ENCODE measurements at places on chromosomes 7 and 10.

DNA sequence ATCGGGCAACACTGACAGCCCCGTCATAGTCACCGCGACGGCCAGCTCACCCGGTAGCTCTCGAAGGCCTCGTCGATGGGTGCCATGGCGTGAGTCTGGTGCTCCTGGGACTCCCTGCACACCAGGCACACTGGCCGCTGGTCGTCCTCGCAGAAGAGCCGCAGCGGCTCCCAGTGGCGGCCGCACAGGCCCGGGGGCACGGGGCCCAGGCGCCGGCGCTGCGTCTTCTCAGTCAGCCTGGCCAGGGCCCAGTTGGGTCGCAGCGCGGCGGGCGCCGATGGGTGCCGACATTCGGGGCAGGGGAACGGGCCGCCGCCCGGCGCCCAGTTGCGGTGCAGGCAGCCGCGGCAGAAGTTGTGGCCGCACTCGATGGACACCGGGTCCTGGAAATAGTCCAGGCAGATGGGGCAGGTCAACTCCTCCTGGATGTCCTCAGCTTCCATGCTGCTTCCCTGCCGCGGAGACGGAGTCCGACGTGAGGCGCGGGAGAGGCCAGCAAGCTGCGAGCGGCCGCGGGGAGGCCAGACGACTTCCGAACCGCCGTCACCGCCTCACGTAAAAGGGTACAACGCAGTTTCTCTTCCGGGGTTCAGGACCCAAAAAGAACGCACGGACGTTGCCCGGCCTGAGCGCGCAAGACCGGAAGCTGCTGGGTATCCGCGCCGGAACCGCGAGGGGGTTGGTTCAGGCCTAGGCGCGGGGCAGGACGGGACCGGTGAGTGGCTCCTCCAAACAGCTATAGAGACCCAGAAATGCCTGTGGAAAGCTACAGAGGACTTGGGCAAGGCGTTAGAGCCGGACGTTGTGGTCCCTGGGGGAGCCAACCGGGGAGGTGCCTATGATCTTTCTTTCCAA lies at the start of gene TRIM4:
TRIM4 (minus strand) TSS at position 572 of the 855 bp plus-strand sequence; CDS start at position 443, 129 bp downstream.
- DNase-seq, result peak; percentile 83

GRCh38 chr10:61779950-61780659 lies 117.4 kb downstream of the CABCOCO1 start:
- DNase-seq, result no peak

- no peak for DNase-seq
Observed at GRCh38 chr10:15137636-15138035, 30.9 kb downstream of the NMT2 start.

DNA sequence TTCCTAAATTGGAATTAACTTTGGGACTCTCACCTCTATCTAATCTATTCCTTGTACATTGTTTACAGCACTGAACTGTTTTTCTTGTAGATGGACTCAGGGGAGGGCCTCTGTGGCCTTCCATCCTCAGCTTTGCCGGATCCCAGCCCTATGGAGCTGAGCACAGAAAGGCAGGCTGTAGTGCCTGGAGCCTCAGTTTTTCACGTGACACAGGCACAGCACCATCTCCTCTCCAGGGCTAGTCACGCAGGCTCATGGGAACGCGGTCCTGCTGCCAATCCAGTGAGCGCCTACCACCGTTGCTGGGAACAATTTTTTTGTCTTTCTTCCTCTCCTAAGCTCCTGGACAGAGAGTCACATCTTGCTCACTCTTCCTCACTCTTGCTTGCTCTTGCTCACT lies 75.6 kb upstream of the DDC start:
- DNase-seq, result no peak

GRCh38 chr7:164882-165660 lies 27.3 kb upstream of the FAM20C start:
- no peak for DNase-seq

- DNase-seq, result no peak
Observed at GRCh38 chr7:28483908-28484605, 71.7 kb downstream of the CREB5 start.

GRCh38 chr10:110643653-110644597 lies at the start of gene RBM20:
TSS of gene RBM20 (plus strand) at chr10:110644336. CDS start at chr10:110644455, 119 bp downstream.
- DNase-seq, result no peak

DNA sequence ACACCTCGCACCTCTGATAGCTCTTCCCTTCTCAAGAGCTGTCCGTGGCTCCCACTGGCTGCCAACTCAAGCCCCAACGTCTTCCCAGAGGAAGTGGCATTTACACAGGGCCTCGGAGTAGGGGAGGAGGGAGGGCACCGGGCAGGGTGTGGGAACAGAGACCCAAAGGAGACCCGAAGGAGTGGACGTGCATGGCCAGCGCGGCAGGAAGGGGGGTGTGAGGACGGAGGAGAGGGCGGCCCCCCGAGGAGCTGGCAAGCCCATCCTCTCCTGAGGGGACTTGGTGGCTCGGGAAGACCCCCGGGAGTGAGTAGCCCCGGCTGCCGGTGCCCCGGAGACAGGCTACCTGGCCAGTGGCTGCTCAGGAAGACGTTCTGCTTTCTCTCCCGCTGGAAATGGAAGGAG lies 85.9 kb downstream of the FOXL3 start:
- DNase-seq, result no peak

DNA sequence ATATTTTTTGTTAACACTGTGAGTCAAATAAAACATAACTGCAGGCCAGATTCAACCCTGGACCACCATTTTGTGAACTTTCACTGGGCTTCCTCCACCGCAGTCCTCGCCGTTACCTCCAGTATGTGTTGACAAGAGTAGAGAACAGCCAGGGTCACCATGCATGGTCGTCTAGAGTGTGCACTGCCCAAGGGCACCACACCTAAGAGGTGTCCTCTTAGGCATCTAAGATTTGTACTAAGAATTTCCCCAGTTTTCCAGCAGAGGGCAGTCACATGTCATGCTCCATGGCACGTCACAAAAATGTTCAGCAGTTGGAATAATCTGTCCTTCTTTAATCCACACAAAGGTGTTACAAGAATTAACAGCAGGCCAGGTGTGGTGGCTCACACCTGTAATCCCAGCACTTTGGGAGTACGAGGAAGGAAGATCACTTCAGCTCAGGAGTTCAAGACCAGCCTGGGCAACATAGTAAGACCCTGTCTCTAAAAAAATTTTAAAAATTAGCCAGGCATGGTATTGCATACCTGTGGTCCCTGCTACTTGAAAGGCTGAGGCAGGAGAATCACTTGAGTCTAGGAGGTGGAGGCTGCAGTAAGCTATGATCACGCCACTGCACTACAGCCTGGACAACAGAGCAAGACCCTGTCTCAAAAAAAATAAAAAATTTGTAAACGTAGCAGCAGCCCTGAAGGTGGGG lies 71.2 kb upstream of the FOXK1 start:
- no peak for DNase-seq

DNA sequence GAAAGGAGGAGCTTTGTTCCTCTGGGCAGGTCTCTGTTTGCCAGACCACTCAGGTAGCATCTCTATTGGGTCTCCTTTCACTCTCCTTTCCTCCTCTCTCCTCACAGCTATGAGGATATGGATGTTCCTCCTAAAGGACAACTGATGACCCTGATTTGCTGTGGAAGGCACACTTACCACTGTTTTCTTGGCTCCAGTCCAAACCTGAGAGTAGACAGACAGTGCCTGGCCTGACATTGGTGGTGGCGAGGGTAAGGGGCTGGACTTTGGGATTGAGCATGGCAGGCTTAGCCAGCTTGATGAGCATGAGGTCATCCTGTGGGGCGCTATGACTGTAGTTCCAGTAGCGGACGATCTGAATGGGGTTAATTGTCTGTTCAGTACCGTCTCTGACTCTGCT lies 3.6 kb downstream of the PRSS37 start:
- DNase-seq, result no peak

GRCh38 chr7:92680442-92680841 lies 90.3 kb upstream of the FAM133B start:
- no peak for DNase-seq

GRCh38 chr7:110938165-110938564 lies 152.8 kb upstream of the LRRN3 start:
- DNase-seq, result no peak

- DNase-seq, result no peak
Observed at GRCh38 chr10:73332379-73332778, 26.3 kb downstream of the CFAP70 start.

GRCh38 chr10:86289577-86289868 lies 77.1 kb downstream of the GRID1 start:
- no peak for DNase-seq

DNA sequence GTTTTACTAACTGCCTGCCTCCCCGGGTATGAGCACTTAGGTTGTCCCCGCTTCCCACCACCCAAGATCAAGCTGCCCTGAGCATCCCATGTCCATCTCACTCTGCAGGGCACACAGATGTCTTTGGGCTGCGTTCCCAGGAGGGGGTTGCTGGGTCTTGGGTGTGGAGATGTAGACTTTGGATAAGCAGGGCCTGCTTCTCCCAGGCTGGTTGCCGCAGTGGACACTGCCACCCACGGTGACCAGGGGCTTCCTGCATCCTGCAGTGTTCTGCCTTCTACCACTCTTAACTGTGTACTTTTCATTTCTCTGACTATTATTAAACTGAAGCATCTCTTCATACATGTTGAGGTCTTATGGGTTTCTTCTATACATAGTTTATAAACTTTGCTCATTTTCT lies 70.0 kb downstream of the DOCK1 start:
- DNase-seq, result no peak

- peak; percentile 46 for DNase-seq
Observed at GRCh38 chr10:88582806-88583583, at the start of gene RNLS. TSS of gene RNLS (minus strand) at chr10:88583318.

DNA sequence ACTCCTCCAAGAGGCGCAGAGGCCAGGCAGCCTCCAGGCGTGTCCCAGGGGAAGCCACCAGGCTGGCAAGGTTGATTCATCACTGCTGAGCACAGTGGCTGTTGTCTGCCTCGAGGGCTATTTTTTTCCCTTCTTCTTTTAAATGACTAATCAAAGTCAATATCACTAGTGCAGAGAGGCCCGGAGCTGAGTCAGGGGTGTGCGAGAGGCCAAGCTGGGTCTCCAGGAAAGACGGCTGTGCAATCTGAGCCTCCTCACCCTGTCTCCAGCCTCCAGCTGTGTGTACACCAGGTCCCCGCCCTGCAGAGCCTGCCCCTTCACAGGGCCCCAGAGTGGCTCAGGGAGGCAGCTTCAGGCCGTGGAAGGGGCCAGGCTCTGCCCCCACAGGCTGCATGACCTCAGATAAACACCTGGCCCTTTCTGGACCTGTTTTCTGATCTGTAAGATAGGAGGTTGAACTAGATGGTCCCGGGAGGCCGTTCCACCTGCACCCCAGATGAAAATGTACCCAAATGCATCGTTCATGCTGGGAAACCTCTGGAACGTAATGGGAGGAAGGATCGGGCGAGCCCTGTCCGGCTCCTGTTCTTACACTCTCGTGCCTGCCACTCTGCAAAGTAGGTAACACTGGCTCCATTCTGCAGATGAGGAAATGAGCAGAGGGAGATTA lies 3.7 kb downstream of the STX1A start:
- DNase-seq, result peak; percentile 22

DNA sequence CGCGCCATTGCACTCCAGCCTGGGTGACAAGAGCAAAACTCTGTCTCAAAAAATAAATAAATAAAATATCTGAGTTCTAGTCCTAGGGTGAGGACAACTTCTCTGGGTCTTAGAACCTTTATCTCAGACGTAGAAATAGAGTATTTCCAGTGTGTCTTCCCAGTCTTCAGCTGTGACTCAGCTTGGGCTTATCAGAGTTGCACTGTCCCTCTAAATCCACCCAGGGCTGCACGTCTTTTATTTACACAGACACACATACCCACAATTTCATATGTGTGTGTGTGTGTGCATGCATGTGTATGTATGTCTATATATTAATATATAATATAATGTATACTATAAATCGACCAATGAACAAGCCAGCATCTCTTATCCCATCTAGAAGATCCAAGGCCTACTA lies 13.0 kb upstream of the PDIA4 start:
- DNase-seq, result no peak

- DNase-seq, result no peak
Observed at GRCh38 chr7:2616387-2617324, 15.1 kb upstream of the TTYH3 start.

- DNase-seq, result no peak
Observed at GRCh38 chr7:158779061-158780000, 50.0 kb downstream of the ESYT2 start.

- no peak for DNase-seq
Observed at GRCh38 chr7:70539617-70540016, 592.3 kb upstream of the GALNT17 start.

DNA sequence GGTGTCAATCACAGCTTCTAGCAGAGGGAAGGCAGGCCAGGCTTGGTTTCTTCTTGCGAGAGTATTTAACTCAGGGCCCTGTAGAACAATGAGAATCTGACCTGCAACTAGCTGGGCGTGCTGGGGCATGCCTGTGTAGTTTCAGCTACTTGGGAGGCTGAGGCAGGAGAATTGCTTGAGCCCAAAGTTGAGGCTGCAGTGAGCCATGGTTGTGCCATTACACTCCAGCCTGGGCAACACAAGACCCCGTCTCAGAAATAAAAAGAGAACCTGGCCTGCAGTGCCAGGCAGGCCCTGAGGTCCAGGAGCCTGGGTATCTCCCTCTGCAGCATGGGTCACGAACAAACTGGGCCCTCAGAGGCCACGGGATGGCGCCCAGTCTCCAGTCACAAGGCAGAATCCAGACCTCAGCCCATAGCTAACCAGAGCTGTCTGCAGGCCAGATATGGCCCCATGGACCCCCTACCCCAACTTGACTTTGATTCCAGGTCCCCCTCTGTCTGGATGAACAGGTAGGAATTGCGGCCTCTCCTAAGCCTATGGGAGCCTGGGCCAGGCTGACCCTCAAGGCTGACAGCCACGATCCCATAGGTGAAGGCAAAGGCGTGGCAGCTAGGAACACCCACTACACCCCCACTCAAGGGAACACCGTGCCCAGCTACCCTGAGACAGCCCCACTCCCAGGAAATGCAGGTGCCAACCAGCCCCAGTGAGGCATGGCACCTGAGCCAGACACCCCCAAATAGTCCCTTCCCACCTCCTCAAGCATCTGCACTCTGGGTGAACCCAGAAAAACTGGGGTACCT lies 102.7 kb upstream of the TNRC18 start:
- DNase-seq, result no peak

DNA sequence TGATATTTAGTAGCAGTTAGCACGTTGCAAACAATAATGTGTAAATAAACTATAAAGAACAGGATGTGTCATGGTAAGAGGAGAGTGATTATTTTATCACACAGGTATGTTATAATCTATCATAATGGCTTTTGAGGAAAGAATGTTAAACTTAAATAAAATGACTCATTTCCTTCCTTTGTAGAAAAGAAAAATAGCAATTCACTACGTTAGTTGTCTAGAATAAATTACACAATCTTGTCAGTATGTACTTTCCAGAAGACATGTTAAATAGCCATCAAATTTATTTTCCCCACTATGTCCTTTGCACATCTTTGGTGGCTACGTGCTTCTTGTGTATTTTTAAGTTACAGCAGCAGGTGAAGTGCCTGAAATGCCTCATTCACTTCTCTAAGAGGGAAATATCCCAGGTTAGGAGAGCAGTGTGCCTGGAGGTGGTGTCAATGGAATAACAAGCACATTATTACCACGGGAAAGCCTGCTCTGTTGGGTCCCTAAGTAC lies 133.8 kb downstream of the SEMA3A start:
- DNase-seq, result no peak

DNA sequence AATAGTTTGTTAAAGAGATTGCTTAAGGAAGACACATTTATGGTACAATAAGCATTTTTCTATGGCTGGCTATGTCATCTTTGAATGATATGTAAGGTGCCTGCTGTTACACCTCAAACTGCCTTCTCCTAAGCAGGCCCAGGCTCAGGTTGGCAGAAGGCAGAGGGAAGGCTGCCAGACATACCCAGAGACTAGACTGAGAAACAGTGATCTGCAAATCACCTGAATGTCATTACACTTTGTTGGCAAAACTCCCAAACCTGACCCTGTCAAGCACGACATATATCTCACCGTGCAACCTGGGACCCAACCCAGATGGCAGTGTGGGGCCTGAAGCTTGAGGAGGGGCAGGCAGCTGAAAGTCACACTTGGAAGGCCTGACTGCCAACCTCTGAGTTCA lies 136.6 kb upstream of the TARP start:
- no peak for DNase-seq

All from activated CD4-positive, CD25-positive, alpha-beta regulatory T cell (primary cell).